ENCODE measurements at places on chromosomes 12 and 14.

DNA sequence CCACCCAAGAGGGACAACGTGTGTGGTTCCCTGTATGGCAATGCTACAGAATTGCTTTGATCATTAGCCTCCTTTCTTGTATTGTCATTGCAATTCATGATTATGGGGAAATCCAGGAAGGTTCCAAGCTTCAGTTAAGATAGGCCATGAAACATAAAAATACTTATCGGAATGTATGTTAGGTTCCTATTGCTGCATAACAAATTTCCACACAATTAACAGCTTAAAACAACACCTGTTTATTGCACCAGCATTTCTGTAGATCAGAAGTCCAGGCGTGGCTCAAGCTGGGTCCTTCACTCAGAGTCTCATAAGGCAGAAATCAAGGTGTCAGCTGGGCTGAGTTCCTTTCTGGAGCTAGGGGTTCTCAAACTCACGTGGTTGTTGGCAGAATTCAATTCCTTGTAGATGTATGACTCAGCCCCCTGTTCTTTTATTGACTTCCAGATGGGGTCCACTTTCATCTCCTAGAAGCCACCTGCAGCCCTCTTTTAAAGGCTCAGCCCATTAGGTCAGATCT, 365.6 kb upstream of the TMPO start:
- no peak for DNase-seq

- DNase-seq: no peak
Observed at GRCh38 chr14:72731252-72732020, 162.5 kb downstream of the DPF3 start.

- no peak for DNase-seq
Observed at GRCh38 chr12:120642121-120642520, 1.7 kb downstream of the CABP1 start.

- DNase-seq: no peak
Observed at GRCh38 chr12:94126067-94126466, 22.3 kb upstream of the PLXNC1 start.

GRCh38 chr12:86826051-86826450, 569.9 kb upstream of the MGAT4C start:
- DNase-seq: no peak

GRCh38 chr12:108078428-108078827, 50.7 kb upstream of the WSCD2 start:
- no peak for DNase-seq

DNA sequence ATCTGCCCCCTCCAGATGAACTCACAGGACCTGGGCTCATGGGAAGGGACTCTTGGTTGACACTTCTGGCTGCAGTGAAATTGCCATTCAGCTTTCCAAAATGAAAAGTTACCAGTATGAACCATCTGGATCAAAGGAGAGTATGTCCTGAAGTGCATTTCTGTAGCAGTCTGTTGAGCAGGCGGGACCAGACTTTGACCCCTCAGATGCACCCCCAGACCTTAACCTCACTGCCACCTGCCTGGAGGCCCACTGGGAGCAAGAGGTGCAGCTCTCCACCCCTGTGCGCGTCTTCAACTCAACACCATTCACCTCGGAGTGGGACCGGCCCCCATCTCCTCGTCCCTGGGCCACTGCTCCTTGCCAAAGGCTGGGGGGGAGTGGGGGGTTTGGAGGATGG, 55.0 kb downstream of the MOK start:
- DNase-seq: no peak

DNA sequence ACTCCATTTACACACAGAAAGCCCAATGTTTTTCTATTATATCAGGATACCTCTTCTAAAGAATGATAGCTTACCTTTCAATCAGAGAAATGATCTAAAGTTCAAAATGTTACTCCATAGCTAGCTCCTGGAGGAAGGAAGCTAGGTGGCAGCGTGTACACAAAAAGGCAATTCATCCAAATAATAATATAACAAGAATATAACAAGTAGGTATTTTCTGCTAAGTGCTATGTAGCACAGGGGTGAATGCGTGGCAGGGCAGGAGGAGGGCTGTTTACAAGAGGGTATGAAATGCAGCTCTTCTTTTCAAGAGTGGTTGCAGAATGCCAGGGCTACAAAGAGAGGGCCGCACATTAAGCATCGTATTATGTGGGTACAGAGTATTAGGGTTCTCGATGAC, 663 bp upstream of the SNAPC1 start:
- DNase-seq: no peak

- DNase-seq: no peak
Observed at GRCh38 chr14:92649934-92650545, 98.4 kb downstream of the LGMN start.
